ENCODE measurements at places on chromosomes 6 and 20. TPM values are rescaled to one million over a fixed set of nuclear protein-coding genes. Genes with fewer than 3 reads are reported as not detected.

GRCh38 chr6:130367767-130368166 is 1.9 kb downstream of the TMEM200A start:
- no peak overlapping the region for H3K27ac ChIP-seq
- H3K4me3 ChIP-seq = no peak overlapping the region
- DNase-seq = no peak
- peaks cover 9% of the 10 kb centered on the region for H3K4me1 ChIP-seq

DNA sequence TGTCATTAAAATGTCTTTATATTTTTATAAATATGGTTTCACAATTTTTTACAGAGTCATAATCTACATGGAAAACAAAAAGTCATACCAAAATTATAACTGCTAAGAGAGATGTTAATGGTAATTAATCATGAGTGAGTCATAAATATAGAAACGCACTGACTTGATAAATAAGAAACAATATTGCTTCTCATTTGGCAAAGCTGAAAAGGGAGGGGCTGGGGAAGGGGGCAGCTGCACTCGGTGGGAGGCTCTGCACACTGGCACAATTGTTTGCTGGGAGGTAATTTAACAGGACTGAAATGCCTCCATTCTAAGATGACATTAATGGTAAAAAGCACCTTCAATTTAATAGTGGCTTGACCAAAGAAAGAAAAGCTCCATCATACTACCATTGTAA is 133.3 kb upstream of the AGPAT4 start:
- no peak overlapping the region for H3K4me3 ChIP-seq
- no peaks in the 10 kb centered on the region for H3K36me3 ChIP-seq
- no peak overlapping the region for H3K27ac ChIP-seq

- H3K27ac ChIP-seq = no peak overlapping the region
- H3K4me3 ChIP-seq = no peak overlapping the region
- H3K4me1 ChIP-seq = peaks cover 31% of the 10 kb centered on the region
- no peaks in the 10 kb centered on the region for H3K36me3 ChIP-seq
Measured at GRCh38 chr20:61951695-61952533, 113.8 kb downstream of the TAF4 start.

DNA sequence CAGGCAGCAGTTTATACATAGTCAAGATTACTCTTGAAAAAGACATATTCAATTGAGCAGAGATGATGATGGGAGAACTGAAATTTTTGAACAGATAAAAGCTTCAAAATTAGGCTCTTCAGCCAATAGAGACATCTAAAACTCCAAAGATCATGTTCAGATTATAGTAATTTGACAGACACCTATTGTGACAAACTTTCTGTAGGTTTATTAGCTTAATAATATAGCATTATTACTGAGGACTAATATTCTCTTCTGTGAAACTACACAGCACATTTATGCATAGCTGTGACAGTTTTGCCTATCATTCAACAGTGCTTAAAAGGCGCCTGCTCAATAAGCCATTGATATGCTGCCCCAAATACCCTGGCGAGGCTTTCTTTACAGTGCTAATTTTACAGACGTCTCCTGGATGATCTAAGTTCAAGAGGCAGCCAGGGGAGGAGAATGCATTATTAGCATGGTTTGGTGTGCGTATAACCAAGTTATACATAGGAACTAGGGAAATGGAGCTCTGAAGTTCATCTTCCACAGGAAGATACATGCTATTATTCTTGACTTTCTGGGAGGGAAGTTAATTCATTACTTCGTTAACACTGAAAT is 21.5 kb downstream of the PLAGL1 start:
- no peaks in the 10 kb centered on the region for H3K27me3 ChIP-seq
- no peak for DNase-seq
- no peaks in the 10 kb centered on the region for H3K36me3 ChIP-seq
- H3K4me3 ChIP-seq = no peak overlapping the region
- H3K4me1 ChIP-seq = no peaks in the 10 kb centered on the region

The UTRN gene
- 102 TPM for total RNA-seq

The CCN5 gene
- not detected for total RNA-seq
